ENCODE measurements at places on chromosomes 3 and 15. TPM values are rescaled to one million over a fixed set of nuclear protein-coding genes. Genes with fewer than 3 reads are reported as not detected.

GRCh38 chr15:85672332-85673084 lies 122.2 kb downstream of the KLHL25 start:
- peaks cover 19% of the 10 kb centered on the region for H3K36me3 ChIP-seq
- H3K27me3 ChIP-seq = no peaks in the 10 kb centered on the region
- no peak overlapping the region for H3K4me3 ChIP-seq

GRCh38 chr3:188926741-188927511 lies 244.8 kb upstream of the TPRG1 start:
- H3K4me1 ChIP-seq = no peaks in the 10 kb centered on the region
- no peak for DNase-seq
- H3K4me3 ChIP-seq = no peak overlapping the region

GRCh38 chr3:140753865-140754754 lies 76.2 kb downstream of the TRIM42 start:
- no peaks in the 10 kb centered on the region for H3K36me3 ChIP-seq
- H3K4me1 ChIP-seq = peaks cover 23% of the 10 kb centered on the region
- H3K27ac ChIP-seq = no peak overlapping the region
- DNase-seq = peak; percentile 87
- H3K4me3 ChIP-seq = no peak overlapping the region

GRCh38 chr3:5151586-5151985 lies 29.5 kb downstream of the ARL8B start:
- no peak for DNase-seq
- peaks cover 6% of the 10 kb centered on the region for H3K36me3 ChIP-seq
- H3K27ac ChIP-seq = no peak overlapping the region
- peaks cover 11% of the 10 kb centered on the region for H3K4me1 ChIP-seq

GRCh38 chr15:99447497-99448371 lies 118.0 kb upstream of the MEF2A start:
- DNase-seq = no peak
- no peak overlapping the region for H3K4me3 ChIP-seq
- H3K4me1 ChIP-seq = peaks cover 11% of the 10 kb centered on the region

DNA sequence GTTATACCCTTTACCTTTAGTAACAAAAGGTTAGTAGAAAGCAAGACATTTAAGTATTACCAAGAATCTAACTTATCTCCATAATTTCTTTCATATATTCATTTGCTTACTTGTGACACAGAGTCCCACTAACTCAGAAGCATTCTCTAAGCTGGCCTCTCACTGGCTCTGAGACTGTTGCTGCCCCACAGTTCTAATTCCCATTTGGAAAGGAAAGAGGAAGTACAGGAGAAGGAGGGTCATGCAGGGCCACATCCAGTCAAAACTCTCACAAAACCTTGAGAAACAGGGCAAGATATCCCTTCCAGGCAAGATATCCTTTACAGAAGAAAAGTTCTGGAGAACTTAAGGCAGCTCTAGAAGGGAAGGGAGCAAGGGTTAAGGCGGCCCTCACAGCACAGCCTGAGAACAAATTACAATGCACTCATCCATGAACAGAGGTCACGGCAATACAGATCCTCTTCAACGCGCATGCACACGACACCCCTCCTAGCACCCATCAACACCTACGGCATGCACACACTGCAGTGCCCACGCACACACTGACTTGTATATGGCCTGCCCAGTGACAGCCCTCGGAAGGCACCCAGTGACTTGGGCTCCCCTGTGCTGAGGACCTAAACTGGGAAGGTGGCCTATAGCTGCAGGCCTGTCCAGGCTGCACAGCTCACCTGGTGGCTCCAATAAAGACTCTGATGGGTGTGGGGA lies 13.0 kb upstream of the MYO5C start:
- no peaks in the 10 kb centered on the region for H3K27me3 ChIP-seq
- DNase-seq = no peak
- no peaks in the 10 kb centered on the region for H3K36me3 ChIP-seq

- H3K27ac ChIP-seq = no peak overlapping the region
- H3K27me3 ChIP-seq = no peaks in the 10 kb centered on the region
- DNase-seq = no peak
- H3K4me3 ChIP-seq = no peak overlapping the region
These were observed 180.9 kb downstream of the GAP43 start for GRCh38 chr3:115804200-115804599.

DNA sequence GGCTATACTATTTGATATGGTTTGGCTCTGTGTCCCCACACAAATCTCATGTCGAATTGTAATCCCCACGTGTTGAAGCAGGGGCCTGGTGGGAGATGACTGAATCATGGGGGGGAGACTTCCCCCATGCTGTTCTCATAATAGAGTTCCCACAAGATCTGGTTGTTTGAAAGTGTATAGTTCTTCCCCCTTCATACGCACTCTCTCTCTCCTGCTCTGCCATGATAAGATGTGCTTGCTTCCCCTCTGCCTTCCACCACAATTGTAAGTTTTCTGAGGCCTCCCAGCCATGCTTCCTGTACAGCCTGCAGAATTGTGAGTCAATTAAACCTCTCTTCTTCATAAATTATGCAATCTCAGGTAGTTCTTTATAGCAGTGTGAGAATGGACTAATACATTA lies 290.1 kb upstream of the CHRM5 start:
- no peaks in the 10 kb centered on the region for H3K27me3 ChIP-seq
- H3K27ac ChIP-seq = no peak overlapping the region
- DNase-seq = no peak
- H3K36me3 ChIP-seq = no peaks in the 10 kb centered on the region
- H3K4me1 ChIP-seq = no peaks in the 10 kb centered on the region
- H3K4me3 ChIP-seq = no peak overlapping the region

The NTRK3 gene
- total RNA-seq = not detected

The SERINC4 gene
- 0.13 TPM for total RNA-seq

Data from GM12878 (cell line).